Right ventricle myocardium superior (tissue), 1 donor: ENCODE measurements at places on chromosomes 1 and 21.

DNA sequence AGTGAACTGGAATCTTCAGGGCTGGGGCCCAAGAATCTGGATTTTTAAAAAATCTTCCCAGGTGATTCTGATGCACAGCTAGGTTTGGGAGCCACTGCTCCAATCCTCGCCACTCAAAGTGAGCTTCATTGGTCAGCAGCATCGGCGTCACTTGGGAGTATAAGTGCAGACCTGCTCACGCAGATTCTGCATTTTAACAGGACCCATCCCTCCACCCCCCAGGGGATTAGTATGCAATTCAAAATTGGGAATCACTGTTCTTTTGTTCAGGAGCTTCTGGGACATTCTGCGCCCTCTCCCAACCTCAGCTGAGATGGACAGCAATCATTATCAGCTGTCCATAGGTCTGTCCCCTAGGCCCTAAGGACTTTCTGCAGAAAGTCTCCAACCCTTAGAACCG lies 53.5 kb downstream of the LGR6 start:
- no peak for DNase-seq

DNA sequence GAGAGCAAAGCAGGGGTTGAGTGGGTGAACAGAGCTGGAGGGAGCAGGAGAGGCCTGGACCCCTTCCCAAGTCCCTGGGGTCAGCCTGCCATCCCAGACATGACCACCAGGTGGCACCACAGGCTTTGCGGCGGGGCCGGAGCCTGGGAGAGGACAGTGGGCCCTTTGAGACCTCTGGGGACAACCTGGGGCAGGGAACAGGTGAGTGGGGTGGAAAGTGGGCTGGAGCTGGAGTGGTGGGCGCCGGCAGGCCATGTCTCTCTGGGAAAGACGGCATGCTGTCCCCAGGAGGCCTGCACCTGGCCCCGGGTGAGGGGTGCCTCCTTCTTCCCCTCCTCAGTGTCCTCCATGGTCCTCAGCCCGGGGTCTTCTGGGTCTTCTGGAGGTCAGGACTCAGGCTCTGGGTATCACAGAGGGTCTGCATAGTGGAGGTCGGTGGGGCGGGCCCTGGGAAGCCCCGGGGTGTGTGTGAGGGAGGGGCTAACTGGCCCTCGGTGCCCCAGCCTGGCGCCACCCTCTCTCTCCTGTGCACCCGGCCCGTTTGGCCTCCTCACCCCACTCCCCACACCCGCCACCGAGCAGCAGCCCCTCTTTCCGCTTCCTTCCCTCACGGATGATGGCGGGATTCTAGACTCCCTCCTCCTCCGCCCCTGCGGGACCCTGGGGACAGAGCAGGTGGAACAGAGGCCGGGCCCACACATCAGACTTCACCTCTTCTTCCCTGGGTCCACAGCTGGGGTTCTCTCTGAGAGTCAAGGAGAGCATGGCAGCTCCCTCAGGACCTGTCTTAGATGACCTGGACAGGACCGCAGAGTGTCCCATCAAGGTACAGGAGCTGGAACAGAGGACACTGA lies 28.5 kb upstream of the PKP1 start:
- peak; percentile 78 for DNase-seq

DNA sequence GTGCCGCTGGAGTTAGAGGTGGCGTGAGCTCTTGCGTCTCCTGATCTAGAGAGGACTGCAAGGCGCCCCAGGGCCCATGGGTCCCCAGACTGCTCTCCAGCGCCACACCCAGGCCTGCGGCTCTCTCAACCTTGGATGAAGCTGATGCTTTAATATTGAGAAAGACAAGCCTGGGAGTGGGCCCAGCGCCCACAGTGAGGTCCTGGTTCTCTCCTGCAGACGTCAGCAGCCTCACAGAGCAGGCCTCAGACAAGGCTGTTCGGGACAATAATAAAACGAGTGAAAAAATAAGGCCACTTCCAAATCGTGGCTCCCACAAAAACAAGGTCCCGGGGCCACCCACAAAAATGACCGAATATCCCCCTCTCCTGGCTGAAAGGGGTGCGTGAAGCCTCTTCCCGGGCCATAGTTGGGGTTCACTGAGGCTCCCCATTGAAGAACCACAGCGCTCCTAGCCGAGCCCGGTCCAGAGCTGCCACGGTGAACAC lies 6.0 kb upstream of the DNMT3L start:
- DNase-seq = peak; percentile 63

DNA sequence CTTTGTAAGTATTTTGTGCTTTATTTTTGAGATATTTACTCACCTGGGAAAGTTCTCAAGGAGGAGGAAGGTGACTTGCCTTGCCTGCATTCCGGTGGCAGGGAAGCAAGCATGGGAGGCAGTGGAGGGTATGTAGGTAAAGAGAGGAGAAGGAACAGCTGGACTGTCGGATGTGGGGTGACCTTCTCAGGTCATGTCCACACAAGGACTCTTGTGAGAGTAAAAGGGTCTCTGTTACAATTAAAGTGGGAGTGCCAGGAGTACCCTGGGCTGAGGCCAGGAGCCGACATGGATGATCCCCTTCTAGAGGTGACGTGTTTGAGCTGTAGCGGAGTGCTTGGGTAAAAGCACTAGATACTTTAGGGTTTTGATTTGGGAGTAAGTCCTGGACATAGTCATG lies 25.0 kb downstream of the UBE4B start:
- no peak for DNase-seq

- no peak for DNase-seq
Measured at GRCh38 chr1:207670192-207670591, 25.3 kb downstream of the CR1L start.

DNA sequence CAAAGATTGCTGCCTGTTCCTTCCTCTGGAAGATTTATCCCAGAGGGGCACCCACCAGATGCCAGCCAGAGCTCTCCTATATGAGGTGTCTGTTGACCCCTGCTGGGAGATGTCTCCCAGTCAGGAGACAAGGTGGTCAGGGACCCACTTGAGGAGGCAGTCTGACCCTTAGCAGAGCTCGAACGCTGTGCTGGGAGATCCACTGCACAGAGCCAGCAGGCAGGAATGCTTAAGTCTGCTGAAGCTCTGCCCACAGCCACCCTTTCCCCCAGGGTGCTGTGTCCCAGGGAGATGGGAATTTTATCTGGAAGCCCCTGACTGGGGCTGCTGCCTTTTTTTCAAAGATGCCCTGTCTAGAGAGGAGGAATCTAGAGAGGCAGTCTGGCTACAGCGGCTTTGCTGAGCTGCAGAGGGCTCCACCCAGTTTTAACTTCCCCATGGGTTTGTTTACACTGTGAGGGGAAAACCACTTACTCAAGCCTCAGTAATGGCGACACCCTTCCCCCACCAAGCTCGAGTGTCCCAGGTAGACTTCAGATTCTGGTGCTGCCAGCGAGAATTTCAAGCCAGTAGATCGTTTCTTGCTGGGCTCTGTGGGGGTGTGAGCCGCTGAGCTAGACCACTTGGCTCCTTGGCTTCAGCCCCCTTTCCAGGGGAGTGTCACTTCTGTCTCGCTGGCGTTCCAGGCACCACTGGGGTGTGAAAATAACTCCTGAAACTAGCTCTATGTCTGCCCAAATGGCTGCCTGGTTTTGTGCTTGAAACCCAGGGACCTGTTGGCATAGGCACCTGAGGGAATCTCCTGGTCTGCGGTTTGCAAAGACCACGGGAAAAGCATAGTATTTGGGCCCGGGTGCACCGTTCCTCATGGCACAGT lies 51.1 kb upstream of the PDC start:
- DNase-seq = no peak

DNA sequence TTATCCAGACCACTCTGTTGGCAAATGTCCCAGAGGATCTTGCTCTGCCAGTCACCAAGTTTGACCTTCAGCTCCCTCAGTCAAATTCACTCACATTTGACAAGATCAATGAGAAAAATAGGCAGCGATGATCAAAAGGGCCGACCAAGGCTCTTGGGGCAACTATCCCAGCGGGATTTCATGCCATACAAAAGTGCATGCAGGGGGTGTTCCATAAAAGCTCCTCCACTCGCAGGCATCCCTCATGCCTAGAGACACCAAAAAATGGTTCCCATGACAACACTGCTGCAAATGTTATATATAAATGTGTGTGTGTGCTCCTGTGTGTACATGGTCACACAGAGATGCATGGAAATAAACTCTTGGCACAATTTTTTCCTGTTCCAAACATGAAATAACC lies 16.2 kb upstream of the EIF4G3 start:
- no peak for DNase-seq

- no peak for DNase-seq
Measured at GRCh38 chr1:227411066-227411465, 92.8 kb upstream of the CDC42BPA start.

GRCh38 chr1:112492076-112492475 lies 16.7 kb upstream of the WNT2B start:
- DNase-seq = no peak
